Activated naive CD8-positive, alpha-beta T cell treated with anti-CD3 and anti-CD28 coated beads, Interleukin-2, amount 50 U/mL, for 24 hours (primary cell): ENCODE measurements at places on chromosomes 3 and 15.

DNA sequence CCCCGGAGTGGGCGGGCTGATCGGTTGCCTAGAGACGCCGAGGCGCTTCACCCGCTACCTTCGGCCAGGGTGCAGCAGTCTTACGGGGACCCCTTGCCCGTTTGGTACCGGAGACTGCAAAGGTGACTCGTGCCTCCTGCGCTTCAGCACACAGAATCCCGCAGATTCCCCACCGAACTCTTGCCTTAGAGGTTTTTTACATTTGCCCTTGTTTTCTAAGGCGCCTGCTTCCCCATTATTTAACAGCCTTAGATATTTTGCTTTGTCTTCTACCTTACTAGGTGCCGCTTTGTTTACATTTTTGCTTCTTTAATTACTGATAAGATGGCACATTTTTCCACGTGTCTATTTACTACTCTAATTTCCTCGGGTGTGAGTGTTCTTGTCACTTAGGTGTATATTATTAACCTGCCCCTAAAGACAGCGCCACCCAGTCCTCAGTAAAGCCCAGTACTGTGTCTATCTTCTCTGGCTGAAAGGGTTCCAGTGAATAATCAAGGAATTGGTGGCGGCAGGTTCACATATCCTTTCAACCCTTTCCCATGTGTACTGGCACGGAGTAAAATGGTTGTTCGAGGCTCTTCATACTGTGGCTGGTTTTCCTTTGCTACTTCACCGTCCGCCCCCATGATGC, 573 bp upstream of the CEP152 start:
- no peak for DNase-seq

DNA sequence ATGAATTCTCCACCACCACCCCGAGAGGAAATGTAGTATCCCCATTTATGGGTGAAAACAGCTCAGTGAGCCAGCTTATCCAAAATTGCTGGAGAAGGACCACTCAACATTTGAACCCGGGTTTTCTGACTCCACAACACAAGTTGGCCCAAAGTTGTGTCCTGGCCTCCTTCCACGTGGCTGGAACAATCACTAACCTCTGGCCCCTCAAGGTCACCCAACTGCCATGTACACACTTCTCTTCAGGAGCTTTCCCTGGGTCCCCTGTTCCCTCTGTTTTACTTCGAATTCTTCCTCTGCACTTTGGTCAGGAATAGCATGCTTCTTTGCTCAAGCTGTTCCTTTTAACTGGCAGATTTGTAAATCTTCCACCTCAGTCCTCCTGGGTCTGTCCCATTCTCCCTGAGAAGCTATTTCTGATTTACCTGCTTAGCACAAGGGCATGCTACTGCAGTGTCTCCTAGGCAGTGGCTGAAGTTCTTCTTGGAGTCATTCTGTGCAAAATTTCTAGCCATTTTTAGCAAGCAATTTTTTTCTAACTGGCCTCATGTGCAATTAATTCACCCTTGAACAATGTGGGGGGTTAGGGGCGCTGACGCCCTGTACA, 39.2 kb downstream of the TRIM71 start:
- no peak for DNase-seq

GRCh38 chr3:176767385-176767784, 429.9 kb downstream of the TBL1XR1 start:
- no peak for DNase-seq

GRCh38 chr3:28905798-28906197, 375.1 kb upstream of the RBMS3 start:
- DNase-seq, result no peak

DNA sequence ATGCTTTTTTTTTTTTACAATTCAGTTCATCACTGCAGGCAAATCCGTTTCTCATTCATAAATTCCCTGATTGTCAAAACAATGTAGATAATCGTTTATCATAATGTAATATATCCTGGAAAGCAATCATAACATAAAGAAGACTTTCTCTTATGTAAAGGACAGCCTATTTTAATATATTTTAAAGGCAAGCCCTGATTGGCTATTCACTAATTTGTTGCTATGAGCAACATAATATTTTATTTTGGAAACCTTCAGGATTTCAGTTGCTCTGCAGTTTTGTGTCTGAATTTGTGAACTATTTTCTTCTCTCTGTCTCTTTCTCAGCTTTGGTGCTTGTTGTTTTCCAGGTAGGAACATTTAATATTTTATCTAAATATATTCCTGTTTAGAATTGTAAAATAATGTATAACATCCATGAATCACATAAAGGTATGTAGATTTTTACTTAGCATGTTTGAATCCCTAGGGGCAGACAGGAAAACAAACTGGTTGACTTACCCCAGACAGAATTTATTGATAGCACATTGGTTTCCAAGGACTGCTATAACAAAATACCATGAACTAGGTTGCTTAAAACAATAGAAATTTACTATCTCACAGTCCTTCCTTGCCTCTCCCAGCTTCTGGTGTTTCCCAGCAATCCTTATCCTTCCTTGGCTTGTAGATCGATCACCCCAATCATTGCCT, 253.5 kb downstream of the CDIN1 start:
- DNase-seq, result no peak

- DNase-seq, result peak; percentile 29
Observed at GRCh38 chr3:128714887-128715491, 11.0 kb upstream of the RAB7A start.

GRCh38 chr3:148962513-148962912, 28.8 kb upstream of the GYG1 start:
- no peak for DNase-seq

- no peak for DNase-seq
Observed at GRCh38 chr3:147404000-147404799, 2.1 kb downstream of the ZIC4 start.

DNA sequence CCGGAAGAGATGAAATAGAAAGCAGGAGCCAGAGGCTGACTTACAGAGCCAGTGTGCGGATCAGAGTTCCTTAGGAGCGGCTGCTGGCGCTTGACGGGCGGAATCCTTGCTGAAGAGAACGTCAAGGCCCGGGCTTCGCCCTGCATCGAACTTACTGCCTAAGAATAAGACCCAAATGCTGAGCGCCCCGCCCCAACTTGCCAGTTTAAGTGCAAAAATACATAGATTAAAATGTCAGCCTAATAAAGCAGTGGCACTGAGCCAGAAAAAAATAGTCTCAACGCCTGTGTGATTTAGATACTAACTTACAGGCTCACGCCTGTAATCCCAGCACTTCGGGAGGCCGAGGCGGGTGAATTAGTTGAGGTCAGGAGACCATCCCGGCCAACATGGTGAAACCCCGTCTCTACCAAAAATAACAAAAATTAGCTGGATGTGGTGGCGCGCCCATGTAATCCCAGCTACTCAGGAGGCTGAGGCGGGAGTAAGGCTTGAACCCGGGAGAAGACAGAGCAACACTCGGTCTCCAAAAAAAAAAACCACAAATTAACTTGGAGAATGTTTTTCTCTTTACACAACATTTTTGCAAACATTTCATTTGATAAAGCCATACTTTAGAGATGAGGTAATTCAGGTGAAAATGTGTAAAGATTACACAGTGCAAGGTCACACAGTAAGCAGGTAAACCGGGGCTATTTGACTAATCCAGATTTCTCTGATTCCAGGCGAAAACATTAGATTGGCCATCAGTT, 1.2 kb upstream of the UBP1 start:
- no peak for DNase-seq

DNA sequence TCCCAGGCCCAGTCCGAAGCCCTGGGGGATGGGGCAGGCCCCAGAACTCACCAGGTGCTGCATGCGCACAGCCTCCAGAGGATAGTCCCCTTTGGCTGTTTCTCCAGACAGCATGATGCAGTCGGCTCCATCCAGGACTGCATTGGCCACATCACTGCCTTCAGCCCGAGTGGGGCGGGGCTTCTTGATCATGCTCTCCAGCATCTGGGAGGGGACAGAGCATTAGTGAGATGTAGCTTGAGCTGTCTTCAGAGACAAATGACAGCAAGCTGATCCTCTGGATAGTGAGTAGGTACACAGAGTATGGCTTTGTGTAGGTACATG, 9.1 kb upstream of the GRAMD2A start:
- DNase-seq, result no peak

GRCh38 chr3:12495749-12496452, 11.6 kb downstream of the TSEN2 start:
- DNase-seq, result no peak

DNA sequence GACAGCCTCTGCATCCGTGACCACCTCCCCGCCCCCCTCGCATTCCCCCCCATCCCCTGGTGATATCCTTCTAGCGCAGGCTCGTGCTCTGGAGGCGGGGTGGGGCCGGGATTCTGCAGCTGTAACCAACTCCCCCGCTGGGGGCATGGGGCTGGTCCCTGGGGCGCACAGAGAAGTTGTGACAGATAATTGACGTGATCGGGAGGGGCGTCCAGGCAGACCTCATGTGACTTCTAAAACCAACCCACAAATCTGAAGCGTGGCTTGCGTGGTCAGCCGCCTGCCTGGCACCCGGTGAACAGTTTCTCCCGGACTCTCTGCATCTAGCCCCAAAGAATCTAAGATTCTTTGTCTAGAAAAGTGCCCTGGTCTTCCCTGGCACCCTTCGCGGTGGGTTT, 100.6 kb upstream of the IGF1R start:
- DNase-seq, result no peak

DNA sequence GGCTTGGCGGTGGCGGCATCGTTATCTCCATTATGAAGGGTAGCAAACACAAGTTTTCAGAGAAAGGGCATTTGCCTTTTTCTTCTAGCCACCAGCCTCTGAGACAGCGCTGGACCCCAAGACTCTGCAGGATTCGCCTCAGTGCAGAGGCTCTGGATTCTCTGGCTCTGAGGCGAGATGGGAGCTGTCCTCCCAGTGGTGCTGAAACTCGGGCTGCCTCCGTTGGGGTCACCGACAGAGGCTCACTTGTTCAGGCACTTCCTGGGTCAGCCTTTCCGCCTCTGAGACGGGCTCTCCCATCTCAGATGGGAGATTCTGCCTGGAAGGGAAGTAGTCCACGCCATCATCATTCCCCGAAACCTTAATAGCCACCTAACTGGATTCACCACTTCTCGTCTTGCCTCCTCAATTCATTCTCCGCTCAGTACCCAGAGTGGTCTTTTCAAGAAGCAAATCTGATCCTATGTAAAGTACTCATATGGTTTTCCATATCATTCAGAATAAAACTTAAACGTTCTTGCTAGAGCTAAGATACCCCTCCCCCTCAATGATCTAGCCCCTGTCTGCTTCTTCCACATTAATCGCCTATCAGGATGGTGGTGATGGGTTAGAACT, 76.9 kb downstream of the RHCG start:
- DNase-seq, result peak; percentile 50

- no peak for DNase-seq
Observed at GRCh38 chr15:59257140-59257539, 50.5 kb downstream of the LDHAL6B start.

GRCh38 chr3:40451551-40451950, 5.6 kb upstream of the RPL14 start:
- DNase-seq, result no peak

GRCh38 chr3:178181784-178182183, 354.5 kb upstream of the KCNMB2 start:
- DNase-seq, result no peak

DNA sequence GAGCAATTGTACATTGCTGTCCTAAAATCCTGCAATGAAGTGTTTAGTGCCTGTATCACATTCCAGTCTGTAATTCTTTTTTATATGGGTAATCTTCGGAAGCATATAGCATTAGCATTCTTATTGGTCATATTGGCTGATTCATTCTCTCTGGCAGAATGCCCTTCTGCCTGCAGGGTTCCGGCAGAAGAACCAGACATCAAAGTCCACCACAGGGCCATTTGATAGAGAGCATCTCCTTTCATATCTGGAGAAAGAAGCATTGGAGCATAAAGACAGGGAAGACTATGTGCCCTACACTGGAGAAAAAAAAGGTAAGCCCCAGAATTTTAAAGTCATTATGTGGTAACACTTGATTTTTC, 39.6 kb downstream of the TMOD3 start:
- no peak for DNase-seq

- no peak for DNase-seq
Observed at GRCh38 chr3:126118591-126118990, 34.7 kb upstream of the SLC41A3 start.

DNA sequence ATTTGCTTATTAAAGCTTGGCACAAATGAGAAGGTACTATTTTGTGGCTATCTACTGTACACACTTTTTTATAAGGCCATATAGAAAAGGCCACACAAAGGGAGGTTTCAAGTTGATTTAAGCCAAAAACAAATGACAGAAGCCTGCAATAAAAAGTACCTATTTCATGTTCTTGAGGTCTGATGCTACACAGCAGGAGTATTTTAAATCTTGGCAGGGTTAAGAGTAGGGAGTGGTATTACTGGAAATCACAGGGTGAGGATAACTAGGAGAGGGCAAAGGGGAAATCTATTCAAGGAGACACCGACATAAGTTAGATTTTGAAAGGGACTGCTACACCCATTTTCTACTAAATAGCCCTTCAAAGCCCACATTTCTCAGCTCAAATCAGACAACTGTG, 146.2 kb downstream of the GREM1 start:
- DNase-seq, result no peak

DNA sequence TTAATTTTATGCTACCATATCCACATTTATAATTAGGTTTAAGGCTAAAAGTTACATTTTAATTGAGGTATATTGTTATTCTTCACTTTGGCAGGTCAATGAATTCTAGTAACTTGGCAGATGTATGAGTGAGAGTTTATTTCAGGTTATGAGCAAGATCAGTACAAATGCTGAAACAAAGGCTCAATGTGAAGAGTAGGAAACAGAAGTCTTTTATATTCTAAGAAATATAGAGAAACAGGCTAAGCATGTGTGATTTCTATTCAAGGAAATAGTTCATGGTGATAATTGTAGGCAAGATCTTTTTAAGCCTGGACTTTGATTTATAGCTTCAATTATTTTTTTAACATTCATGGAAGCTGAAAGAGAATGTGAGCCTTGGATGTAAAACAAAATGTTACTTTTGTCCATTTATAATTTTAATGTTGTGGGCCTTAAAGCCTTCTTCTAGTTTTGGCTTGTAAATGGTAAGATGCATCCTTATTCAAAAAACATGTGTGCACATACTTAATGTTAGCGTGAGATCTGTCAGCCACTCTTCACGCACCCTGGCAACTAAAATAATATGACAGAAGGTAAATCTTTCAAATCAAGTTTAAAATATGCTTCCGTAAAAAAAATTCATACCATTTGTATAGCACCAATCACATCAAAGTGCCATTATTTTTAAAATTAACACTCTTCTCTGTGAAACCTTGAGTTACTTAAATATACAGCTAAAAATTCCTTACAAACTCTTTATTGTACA, 22.8 kb upstream of the OSTN start:
- DNase-seq, result no peak

- no peak for DNase-seq
Observed at GRCh38 chr3:13840456-13840855, 39.4 kb downstream of the WNT7A start.
